ENCODE measurements at places on chromosomes 7 and 10. TPM values are rescaled to one million over a fixed set of nuclear protein-coding genes. Genes with fewer than 3 reads are reported as not detected.

DNA sequence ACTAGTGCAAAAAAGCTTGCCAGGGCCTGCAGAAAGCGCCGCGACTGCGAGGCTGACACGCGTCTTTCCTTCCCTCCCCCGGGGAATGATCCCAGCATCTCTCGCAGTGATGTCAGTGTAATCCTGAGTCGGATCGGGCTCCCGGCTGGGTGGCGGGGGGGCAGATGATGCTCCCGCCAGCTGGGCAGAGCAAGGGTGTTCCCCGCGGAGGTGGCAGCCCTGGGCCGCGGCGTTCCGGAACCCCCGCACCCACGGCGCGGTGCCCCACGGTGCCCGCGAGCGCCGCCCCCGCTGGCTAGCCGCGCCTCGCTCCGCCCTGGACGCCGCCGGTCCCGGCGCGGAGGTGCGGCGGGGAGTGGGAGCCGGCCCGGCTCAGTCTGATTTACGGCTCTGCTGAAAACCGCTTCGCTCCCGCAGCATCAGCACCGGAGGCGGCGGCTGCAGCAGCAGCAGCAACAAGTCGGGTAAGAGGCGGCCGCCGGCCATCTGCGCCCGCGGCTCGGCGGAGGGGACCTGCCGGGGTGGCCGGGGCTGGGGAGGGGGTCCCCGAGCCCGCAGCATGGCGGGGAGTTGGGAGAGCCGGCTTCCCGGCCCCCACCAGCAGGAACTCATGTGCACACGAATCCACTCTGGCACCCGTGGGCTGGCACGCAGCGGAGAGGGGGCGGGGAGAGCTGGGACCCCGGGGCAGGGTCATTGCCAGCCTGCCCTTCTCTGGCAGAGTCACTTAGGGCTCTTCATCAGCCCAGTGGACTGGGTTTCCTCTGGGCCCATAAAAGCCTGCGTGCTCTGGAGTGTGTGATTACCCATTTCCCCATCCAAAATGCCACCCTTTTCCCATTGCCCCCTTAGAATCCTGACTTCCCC, at the start of gene ZNF365:
TSS of gene ZNF365 (plus strand) at position 375 of the 867 bp plus-strand sequence. CDS start 1,825 bp downstream, outside the sequence.
- peak; percentile 57 for DNase-seq

SPDYE1 gene
- total RNA-seq, result 0.10 TPM

DNA sequence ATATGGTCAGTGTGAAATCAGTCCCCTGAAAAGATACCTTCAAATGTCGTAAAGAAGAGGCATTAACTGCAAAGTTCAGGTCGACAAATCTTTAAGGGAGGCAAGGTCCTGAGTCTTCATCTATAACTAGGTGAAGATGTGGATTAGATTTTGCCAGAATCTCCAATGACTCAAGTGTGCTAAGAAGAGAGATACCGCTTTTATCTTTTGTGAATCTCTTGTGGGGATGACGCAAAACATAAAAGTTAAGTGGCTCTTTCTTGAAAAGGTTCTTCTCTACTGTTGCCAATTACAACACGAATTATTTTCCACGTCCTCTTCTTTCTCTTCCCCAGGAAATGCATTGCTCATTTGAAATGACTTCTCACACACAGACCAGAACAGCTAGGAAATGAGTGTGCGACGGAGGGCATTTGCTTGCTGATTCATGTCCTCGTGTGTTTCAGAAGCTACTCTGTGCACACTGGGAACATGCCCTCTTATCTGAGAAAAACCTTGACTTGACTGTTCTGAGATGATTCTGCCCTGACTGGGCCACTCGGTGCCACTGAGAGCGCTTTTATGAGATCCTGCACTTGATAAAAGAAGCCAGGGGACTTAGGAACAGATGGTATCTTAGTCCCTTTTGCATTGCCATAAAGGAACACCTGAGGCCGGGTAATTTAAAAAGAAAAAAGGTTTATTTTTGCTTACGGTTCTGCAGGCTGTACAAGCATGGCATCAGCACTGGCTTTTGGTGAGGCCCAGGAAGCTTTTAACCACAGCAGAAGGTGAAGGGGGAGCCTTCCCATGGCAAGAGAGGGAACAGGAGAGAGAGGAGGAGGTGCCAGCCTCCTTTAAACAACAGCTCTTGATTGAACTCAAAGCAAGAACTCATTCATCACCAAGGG, 169.5 kb upstream of the PFKP start:
- no peak for DNase-seq

GRCh38 chr10:11231285-11231684, 213.6 kb downstream of the CELF2 start:
- no peak for DNase-seq

GRCh38 chr10:73601486-73601921, 10.4 kb upstream of the USP54 start:
- no peak for DNase-seq

DNA sequence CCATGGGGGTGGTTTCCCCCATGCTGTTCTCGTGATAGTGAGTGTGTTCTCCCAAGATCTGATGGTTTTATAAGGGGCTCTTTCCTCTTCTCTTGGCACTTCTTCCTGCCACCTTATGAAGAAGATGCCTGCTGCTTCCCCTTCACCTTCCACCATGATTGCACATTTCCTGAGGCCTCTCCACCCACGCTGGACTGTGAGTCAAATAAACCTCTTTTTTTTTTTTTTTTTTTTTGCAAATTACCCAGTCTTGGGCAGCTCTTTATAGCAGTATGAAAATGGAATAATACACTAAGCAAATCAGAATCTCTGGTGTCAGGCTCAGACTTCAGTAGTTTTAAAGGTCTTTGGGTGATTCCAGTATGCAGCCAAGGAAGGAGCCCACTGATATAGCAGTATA, 28.2 kb downstream of the TAS2R41 start:
- no peak for DNase-seq

DNA sequence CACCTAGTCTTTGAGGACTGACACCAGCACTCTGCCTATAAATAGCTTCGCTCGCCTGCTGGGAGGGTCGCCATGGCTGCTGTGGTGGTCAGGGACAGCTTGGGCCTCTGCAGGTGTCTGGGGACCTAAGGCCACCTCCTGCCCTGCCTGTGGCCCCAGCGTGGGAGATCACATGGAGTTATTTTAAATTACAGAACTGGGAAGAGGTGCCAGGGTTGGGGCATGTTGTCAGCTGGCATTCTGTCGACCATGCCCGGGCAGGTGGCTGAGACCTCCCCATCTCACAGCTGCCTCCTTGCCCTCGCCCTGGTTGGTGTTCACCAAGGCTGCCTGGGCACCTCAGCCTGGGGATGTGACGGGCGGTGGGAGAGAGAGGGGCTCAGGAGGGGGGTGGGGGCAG, 18.1 kb downstream of the SHH start:
- DNase-seq, result no peak

LIPF gene
- total RNA-seq, result not detected

DNA sequence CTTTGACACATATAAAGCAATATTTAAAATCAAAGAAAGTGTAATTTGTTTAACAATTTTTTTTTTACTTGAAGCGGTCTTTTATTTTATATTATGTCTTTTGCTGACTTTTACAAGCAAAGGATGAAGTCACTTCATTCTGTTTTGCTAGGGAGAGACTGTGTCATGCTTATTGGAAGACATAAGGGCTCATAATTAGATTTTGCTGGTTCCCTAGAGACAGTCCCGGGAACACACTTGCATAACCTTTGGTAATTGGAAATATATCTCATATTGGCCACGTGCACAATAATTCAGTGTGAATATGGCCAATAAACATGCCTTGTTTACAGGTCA, 448 bp upstream of the NET1 start:
- no peak for DNase-seq

- DNase-seq, result no peak
These were observed 32.9 kb downstream of the PPP2R2D start for GRCh38 chr10:131933696-131934086.

TMEM270 gene
- not detected for total RNA-seq

SRRT gene
- total RNA-seq, result 209 TPM

DNA sequence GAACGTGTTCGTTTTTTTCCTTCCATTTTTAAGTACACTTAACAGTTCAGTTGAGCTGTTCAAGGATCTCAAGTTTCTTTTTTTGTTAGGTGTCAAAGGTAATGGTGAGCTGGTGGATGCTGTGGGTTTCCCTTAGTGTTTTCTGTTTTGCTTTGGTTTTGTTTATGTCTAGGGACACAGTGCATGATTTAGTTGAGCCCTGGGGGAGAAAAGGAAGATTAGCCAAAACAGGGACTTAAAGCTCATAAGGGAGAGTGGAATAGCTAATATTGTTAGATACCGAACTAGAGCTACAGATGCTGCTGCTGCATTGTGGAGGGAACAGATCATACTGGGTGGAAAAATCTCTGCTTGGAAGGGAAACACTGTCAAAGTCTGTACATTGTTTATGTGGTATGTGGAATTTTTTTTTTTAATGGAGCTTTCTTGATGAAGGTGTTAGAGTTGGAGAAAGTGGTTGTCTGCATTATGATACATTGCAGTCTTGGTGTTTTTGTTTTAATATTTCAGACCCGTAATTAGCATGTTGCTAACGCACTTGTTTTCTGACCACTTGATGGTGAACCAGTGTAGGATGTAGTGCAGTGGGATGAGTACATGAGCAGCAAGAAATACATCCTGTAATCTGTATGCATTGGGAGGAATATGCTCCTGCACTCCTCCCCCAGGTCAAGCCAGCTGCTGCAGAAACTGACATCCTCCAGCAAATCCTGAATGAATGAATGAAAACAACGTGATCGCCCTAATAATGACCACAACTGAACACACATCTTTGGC, 2.1 kb downstream of the GLCCI1 start:
- DNase-seq, result peak; percentile 31

DNA sequence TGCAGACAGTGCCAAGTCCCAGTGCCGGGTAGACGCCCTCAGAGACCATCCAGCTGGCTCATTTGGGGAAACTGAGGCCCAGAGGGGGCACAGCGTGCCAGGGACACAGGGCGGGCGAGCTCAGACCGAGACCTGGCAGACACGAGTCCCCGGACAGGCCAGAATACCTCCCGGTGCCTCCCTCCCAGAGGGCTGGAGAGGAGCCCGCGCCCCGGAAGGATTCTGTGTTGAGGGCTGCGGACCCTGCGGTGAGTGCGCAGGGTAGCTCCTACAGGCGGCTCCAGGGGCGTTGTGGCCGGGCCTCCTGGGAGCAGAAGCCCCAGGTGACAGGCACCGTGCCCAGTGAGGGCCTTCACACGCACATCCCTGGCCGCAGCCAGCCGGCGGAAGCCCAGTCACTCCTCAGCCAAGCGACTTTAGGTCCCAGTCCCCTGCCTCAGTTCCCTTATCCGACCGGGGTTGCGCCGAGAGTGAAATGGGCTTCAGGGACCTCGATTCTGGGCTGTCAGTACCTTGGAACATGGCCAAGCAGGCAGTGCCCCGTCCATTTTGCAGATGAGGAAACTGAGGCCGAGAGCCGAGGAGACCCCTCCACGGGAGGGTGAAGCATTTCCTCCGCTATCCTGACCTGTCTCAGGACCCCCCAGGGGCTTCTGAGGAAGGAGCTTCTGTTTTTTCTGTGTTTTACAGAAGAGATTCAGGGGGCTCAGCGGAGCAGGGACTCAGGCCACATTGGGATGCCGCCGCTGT, 73.6 kb downstream of the ELFN1 start:
- DNase-seq, result no peak

DNA sequence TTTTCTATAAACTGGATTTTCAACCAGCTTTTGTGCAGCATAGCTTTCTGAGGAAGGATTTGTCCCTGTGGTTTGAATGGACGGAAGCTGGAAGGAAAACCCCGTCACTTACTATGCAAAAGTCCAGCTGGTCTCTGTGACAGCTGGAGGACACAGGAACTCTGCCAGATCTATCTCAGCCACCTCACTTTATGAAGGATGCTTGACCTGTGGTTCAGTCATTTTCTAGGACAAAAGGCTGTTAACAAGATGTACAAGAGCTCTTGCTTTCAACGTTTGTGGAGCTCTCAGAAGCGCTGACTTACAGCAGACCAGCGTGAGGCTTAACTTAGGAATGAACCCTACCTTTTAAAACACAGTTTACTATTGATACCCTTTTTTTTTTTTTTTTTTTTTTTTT, 90.8 kb downstream of the CREM start:
- DNase-seq, result no peak

DYDC2 gene
- not detected for total RNA-seq

- no peak for DNase-seq
These were observed 125.7 kb upstream of the MYO3A start for GRCh38 chr10:25808372-25808771.

- DNase-seq, result peak; percentile 31
These were observed 88.9 kb upstream of the PAX2 start for GRCh38 chr10:100656454-100656853.

CYP26C1 gene
- total RNA-seq, result 0.19 TPM

Measured in B cell (primary cell).